ENCODE measurements at places on chromosomes 1 and 21.

DNA sequence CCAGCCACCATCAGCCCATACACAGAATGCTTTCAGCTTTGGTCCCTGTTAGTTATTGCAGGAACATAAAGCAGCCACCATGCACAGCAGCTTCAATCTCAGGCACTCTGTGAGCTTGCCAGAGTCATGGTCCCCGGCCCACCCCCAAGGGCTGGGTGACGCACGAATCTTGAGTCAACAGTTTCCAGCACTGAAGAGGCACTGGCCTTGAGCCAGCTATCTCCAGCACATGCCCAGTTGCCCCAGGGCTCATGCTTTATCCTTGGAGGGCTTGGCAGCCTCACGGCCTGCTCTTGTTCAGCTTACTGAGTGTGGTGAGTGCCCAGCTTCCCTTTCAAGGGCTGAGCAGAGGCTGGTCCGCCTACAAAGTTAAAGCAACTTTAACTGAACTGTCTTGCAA is 200.7 kb upstream of the RAB4A start:
- no peak for DNase-seq

DNA sequence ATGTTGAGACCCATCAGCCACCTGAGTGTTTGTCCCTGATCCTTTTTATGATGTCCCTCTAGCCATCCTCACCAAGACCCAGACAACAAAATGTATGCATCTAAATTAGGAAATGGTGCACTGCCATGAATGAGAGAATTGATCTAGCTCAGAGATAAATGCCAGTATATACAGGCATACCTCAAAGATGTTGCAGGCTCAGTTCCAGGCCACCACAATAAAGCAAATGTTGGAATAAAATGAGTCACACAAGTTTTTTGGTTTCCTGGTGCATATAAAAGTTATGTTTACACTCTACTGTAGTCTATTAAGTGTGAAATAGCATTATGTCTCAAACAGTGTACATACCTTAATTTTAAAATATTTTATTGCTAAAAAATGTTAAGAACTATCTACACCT is 63.9 kb downstream of the CHIA start:
- DNase-seq: no peak

- DNase-seq: no peak
Measured at GRCh38 chr1:94095744-94096469, 25.0 kb downstream of the ABCA4 start.

- DNase-seq: no peak
Measured at GRCh38 chr1:241142493-241142892, 214.5 kb downstream of the RGS7 start.

DNA sequence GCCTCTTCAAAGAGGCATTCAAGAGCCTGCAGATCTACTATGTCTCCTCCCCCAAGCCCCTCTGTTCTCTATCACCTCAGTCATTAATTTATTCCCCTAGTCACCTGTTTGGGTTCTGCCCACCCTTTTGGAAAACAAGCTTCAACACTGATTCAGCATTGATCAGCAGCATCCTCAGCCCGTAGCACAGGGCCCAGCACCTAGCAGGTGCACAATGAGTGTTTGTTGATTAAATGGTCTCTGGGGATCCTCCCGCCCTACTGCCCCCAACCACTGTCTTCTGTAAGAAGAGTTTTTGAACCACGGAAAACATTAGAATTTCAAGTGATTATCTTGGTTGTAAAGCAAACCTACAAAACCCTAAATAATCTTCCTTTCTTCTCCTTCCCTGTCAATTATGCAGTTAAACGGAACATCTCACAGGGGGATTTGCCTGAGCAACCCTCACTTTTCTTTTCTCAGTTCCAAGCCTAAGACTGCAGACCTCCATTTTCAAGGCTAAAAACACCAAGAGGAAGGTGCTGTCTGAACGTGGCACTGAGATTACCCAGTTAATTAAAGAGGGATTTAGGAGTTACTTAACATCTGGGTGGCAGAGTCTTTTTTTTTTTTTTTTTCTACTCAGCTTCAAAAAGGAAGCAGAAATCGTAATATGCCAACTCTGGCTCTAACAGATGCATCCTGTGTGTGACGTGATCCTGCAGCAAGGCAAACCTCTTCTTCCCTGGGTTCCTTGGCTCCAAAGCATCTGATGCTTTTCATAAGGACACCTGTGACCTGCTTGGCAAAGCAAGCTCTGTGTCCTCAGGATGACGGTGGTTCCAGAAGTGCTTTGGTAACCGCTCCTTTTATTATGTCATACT is 163.0 kb downstream of the KAZN start:
- no peak for DNase-seq

DNA sequence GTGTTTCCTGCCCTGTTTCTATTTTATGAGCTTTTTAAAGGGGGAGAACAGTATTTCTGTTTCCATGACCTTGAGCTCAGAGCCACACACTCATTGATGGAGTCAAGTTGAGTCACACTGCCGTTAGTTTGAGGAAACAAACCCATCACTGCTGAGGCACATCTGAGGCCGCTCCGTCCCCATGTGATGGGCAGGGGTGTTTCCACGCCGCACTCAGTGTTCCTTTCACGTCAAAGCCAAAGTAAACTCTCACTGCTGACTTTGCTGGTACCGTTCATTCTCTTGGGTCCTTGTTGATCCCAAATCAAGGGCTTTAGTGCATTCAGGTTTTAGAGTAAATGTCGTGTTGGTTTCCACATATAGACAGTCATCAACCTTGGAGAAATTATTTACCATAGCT is 48.8 kb downstream of the PKNOX1 start:
- no peak for DNase-seq

DNA sequence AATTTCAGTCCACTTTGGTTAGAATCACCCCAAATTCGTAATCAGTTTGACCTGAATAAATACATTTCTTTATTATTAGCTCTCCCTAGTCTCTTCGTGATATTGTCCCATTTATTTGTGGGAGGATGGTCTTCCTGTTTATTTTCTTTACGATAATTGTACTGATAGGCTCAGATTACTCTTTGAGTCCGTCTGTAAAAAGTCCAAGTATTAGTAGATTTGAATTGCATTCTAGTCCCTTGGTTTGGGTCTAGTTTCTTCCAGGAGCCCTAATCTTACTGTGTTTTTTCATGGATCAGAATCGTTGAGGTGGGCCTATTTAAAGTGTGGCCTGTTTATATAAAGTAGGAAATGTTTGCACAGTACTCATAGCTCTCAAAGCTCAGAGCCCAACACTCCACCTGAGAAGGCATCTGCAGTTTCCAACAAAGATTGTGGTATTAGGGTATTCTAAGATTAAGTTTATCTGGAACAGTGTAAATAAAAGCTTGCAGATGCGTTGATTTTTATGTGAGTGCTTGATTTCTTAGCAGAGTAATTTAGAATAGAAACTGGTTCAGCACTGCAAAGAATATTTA is 33.1 kb downstream of the MAP3K21 start:
- DNase-seq: no peak

DNA sequence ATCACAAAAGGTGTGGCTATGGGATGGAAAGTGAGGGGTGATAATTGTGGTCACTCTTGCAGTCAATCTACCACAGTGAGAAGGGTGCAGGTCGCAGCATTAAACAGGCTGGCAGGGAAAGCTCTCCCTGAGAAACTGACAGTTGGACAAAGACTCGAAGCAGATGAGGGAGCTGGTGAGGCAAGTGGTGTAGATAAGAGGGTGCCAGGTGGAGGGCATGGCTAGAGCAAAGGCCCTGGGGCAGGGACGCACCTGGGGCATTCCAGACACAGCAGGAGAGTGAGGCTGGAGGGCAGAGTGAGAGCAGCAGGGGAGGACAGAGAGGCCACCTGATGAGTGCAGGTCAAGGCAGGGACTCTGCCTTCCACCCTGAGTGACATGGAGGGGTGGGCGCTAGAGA is 264.8 kb downstream of the PRDM2 start:
- no peak for DNase-seq

GRCh38 chr1:222653178-222653827 is 35.4 kb downstream of the MIA3 start:
- no peak for DNase-seq

Data from HS-27A (cell line).